Sigmoid colon (tissue), 7 donors: ENCODE measurements at places on chromosomes 5 and 9. TPM values are rescaled to one million over a fixed set of nuclear protein-coding genes. Genes with fewer than 3 reads are reported as not detected.

DNA sequence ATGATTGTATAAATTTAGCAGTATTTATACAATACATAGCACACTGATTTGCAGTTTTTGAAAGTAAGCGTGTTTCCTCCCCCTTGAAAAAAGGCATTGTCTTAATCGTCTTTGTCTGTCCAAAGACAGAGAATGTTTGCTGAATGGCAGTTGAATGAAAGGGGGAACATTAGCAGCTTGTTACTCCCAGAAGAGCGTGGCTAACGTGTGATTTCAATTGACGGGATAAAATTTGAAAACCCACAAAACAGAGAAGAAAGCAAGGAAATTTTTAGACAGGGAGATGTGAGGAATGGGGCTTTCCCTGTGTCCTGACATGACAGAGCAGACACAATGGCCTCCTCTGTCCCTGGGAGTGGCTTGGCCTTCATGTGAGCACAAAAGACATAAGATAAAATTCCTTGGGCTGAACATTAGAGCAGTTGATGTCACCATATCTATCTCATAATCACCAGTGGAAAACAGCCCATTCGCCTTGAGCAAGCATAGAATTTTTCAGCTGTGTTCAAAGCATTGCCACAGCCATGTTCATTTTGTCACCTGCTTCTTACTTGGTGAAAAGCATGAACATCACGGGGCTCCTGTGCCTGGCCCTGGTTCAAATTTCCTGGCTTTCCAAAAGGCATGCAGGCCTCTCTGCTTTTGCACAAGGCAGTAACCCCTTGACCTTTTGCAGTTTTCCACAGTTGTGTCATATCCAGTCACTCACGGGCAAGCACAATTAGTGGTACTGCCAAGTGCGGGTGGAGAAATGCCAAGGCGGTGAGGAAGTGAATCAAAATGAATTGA lies 126.9 kb downstream of the TLE1 start:
- H3K36me3 ChIP-seq, result no peaks in the 10 kb centered on the region
- H3K27me3 ChIP-seq, result no peaks in the 10 kb centered on the region
- H3K4me1 ChIP-seq, result peaks cover 24% of the 10 kb centered on the region
- no peak overlapping the region for H3K27ac ChIP-seq
- no peak for DNase-seq
- no peak overlapping the region for H3K4me3 ChIP-seq

GRCh38 chr5:123673107-123673506 lies 161.1 kb downstream of the CSNK1G3 start:
- H3K4me1 ChIP-seq, result peaks cover 4% of the 10 kb centered on the region
- no peak for DNase-seq
- no peaks in the 10 kb centered on the region for H3K36me3 ChIP-seq
- no peak overlapping the region for H3K27ac ChIP-seq
- no peak overlapping the region for H3K4me3 ChIP-seq

DNA sequence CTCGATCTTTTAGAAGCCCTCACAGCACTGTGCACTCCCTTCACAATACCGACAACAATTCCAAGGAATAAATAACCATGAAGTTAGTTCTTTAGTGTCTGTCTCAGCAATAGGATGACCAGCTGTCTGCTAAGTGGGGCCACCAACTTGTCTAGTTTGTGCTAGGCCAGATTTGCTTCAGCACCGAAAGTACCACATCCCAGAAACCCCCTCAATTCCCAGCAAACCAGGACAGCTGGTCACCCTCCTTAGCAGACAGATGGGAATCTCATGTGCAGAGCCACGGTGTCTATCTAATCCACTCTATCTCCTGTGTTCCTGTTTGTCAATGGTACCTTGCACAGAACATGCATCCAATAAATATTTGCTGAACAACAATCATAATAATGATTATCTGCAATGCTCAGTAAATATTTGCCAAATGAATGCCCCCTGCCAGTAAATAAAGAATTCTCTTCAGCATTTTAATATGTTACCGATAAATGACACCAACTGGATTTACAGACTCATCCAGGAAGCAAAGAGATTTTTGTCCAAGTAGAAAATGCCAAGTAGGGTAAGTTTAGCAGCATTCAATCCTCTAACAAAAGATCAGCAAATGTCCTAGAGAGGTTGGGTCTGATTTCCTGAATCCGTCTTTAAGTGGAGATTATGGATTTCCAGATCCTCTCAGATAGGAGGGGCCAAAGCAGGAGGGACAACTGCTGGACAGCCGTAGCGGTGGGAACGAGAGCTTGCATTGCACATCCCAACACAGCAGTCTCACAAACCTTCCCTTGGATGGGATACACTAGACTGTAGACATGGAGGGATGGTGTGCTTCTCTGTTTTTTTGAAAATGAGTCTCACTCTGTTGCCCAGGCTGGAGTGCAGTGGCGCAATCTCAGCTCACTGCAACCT lies 51.9 kb upstream of the ANKRD33B start:
- no peaks in the 10 kb centered on the region for H3K36me3 ChIP-seq
- DNase-seq, result no peak
- H3K27me3 ChIP-seq, result no peaks in the 10 kb centered on the region
- H3K4me1 ChIP-seq, result peaks cover 5% of the 10 kb centered on the region
- H3K27ac ChIP-seq, result no peak overlapping the region

- no peaks in the 10 kb centered on the region for H3K36me3 ChIP-seq
- H3K27ac ChIP-seq, result no peak overlapping the region
- no peaks in the 10 kb centered on the region for H3K27me3 ChIP-seq
- no peak for DNase-seq
- H3K4me3 ChIP-seq, result no peak overlapping the region
Measured at GRCh38 chr5:124264499-124264898, 481.9 kb downstream of the ZNF608 start.

- H3K36me3 ChIP-seq, result no peaks in the 10 kb centered on the region
- no peaks in the 10 kb centered on the region for H3K27me3 ChIP-seq
- no peaks in the 10 kb centered on the region for H3K4me1 ChIP-seq
- H3K4me3 ChIP-seq, result no peak overlapping the region
- DNase-seq, result no peak
Measured at GRCh38 chr9:114484854-114485443, 20.3 kb downstream of the WHRN start.

- H3K36me3 ChIP-seq, result no peaks in the 10 kb centered on the region
- no peaks in the 10 kb centered on the region for H3K4me1 ChIP-seq
- H3K27ac ChIP-seq, result no peak overlapping the region
- DNase-seq, result no peak
- H3K4me3 ChIP-seq, result no peak overlapping the region
- no peaks in the 10 kb centered on the region for H3K27me3 ChIP-seq
Measured at GRCh38 chr9:102000956-102001355, 262.5 kb upstream of the GRIN3A start.

DNA sequence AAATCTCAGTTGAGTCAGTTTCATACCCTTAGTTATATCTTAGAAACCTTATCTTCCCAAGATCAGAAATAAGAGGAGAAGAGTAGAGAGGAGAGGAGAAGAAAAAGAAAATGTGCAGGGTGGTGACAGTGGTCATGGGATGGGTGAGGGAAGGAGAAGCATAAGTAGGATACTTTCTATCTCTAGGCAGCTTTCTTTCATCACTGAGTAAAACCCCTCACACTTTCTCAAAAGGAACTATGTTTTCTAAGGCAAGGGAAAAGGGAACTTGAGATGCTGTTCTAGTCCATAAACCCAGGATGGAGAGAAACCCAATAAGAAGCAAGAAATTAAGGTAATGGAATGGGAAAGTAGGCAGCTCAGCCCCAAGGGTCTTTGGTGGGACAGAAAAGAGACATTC lies 225.3 kb downstream of the MCTP1 start:
- no peaks in the 10 kb centered on the region for H3K27me3 ChIP-seq
- H3K4me3 ChIP-seq, result no peak overlapping the region
- H3K36me3 ChIP-seq, result no peaks in the 10 kb centered on the region

- no peaks in the 10 kb centered on the region for H3K27me3 ChIP-seq
- no peaks in the 10 kb centered on the region for H3K36me3 ChIP-seq
- peak overlapping the region; percentile 44 for H3K27ac ChIP-seq
- DNase-seq, result no peak
- no peak overlapping the region for H3K4me3 ChIP-seq
- peaks cover 20% of the 10 kb centered on the region for H3K4me1 ChIP-seq
Measured at GRCh38 chr9:13586587-13587374, 307.3 kb upstream of the MPDZ start.

GRCh38 chr9:137145731-137146526 lies 7.0 kb downstream of the GRIN1 start:
- H3K4me3 ChIP-seq, result no peak overlapping the region
- no peak for DNase-seq
- H3K4me1 ChIP-seq, result no peaks in the 10 kb centered on the region
- peaks cover 87% of the 10 kb centered on the region for H3K27me3 ChIP-seq
- no peak overlapping the region for H3K27ac ChIP-seq
- H3K36me3 ChIP-seq, result no peaks in the 10 kb centered on the region

DNA sequence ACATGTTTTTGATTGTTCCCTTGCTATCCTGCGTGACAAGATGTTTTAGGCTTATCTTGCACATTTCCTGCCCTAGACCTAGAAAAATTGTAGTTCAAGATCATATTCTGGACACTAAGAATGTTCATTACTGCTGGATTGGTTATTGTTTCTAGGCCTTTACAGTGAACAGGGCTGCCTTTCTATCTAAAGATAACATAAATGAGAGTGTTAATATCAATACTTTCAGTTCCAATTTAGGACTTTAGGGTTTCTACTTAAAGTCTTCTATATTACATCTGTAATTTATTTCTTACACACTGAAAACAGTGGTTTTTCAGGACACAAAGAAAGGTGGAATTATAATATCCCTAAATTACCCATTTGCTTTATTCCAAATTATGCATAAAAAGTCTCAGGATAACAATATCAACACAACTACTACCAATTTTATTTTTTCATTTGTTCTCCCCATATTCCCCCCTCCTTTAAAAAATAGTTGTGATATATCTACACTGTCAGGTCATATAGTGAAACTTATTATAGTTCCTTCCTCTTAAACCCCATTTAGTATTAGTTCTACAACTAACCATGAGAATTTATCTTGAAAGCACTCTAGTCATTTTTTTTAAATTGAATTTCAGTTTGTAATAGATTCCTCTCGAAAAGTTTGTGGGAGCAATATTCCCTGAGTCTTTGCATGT lies 293.9 kb upstream of the RIOK2 start:
- no peaks in the 10 kb centered on the region for H3K36me3 ChIP-seq
- no peaks in the 10 kb centered on the region for H3K4me1 ChIP-seq
- no peaks in the 10 kb centered on the region for H3K27me3 ChIP-seq

- no peak overlapping the region for H3K27ac ChIP-seq
- no peak for DNase-seq
- no peak overlapping the region for H3K4me3 ChIP-seq
- H3K4me1 ChIP-seq, result no peaks in the 10 kb centered on the region
- no peaks in the 10 kb centered on the region for H3K27me3 ChIP-seq
- H3K36me3 ChIP-seq, result no peaks in the 10 kb centered on the region
Measured at GRCh38 chr5:94250985-94251384, 367.4 kb downstream of the KIAA0825 start.

GRCh38 chr9:95831810-95832209 lies 43.7 kb upstream of the ERCC6L2 start:
- peaks cover 42% of the 10 kb centered on the region for H3K4me1 ChIP-seq
- H3K27ac ChIP-seq, result peak overlapping the region; percentile 75
- no peaks in the 10 kb centered on the region for H3K36me3 ChIP-seq

GRCh38 chr9:127837346-127837745 lies 17.1 kb downstream of the ENG start:
- no peak for DNase-seq
- peaks cover 48% of the 10 kb centered on the region for H3K4me1 ChIP-seq
- no peaks in the 10 kb centered on the region for H3K27me3 ChIP-seq
- no peak overlapping the region for H3K4me3 ChIP-seq
- H3K27ac ChIP-seq, result peak overlapping the region; percentile 78
- no peaks in the 10 kb centered on the region for H3K36me3 ChIP-seq

DNA sequence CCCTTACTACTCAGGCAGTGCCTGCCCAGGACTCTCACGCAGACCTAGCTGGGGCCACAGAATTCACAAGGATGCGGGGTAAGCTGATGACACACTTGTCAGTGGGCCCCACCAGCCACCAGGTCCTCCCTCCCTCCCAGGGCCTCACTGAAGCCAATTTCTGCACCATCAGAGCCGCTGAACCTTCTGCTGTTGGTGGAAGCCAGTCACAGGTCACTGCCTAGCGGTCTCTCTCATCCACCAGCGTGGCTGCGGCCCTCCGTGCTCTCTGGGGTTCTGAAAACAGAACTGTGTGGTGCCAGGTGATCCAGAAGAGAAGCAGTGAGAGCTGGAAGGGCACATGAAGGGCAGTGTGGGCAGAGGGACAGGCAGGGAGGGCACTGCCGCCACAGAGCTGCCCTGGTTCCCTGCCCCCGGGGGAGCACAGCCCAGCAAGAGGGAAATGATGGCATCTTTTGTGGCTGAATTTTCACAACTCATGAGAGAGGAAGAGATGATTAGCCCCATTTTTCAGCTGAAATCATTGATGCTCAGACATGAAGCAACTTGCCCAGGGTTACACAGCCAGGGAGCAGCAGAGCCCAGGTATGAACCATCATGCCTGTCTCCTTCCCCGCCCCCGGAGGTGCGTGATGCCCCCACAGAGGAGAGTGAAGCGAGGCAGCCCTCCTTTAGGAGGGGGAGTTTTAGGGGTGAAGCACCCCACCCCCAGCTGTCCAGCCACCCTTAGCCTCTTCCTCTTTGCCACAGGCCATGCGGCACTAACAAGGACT lies 41.4 kb upstream of the CPLX2 start:
- DNase-seq, result no peak
- H3K4me1 ChIP-seq, result no peaks in the 10 kb centered on the region
- no peaks in the 10 kb centered on the region for H3K27me3 ChIP-seq
- no peaks in the 10 kb centered on the region for H3K36me3 ChIP-seq

DNA sequence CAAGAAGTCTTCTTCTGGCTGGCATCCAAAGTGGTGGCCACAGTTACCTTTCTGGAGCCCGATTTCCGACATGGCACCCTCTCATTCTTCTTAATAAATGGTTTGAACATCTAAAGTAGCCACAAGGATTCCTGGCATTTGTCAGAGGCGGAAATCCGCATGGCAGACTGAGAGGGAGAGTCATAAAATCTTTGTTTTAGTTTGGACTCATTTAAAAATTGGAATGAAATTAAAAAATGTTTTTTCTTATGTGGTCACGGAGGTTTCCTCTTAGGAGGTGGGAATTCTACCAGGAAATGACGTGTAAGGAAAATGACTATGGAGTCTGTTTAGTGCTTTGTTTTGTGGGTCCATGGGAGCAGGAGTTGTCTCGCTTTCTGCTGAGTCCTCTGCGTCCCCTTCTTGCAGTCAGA lies 133.0 kb upstream of the PTCH1 start:
- no peak overlapping the region for H3K4me3 ChIP-seq
- H3K4me1 ChIP-seq, result no peaks in the 10 kb centered on the region
- H3K27ac ChIP-seq, result no peak overlapping the region
- H3K36me3 ChIP-seq, result no peaks in the 10 kb centered on the region
- no peak for DNase-seq

Gene GFI1B
- total RNA-seq, result 0.28 TPM

Gene MARCOL
- not detected for total RNA-seq

Gene GNAQ
- total RNA-seq, result 61.2 TPM

Gene CACFD1
- 8.6 TPM for total RNA-seq

Gene KIF27
- 7.8 TPM for total RNA-seq

Gene GLDC
- not detected for total RNA-seq

Gene BTNL3
- not detected for total RNA-seq

Gene TLN1
- 354 TPM for total RNA-seq

Gene PCDHGB2
- total RNA-seq, result 4.3 TPM

Gene ENHO
- not detected for total RNA-seq

Gene CENPK
- total RNA-seq, result 1.4 TPM

Gene ALDH1B1
- 157 TPM for total RNA-seq
